Bone marrow (tissue), 2 donors: ENCODE measurements at places on chromosomes 3 and 15.

GRCh38 chr3:65877160-65877559 is 161.6 kb downstream of the MAGI1 start:
- no peak for DNase-seq

GRCh38 chr15:81502439-81502838 is 128.4 kb upstream of the TMC3 start:
- no peak for DNase-seq

DNA sequence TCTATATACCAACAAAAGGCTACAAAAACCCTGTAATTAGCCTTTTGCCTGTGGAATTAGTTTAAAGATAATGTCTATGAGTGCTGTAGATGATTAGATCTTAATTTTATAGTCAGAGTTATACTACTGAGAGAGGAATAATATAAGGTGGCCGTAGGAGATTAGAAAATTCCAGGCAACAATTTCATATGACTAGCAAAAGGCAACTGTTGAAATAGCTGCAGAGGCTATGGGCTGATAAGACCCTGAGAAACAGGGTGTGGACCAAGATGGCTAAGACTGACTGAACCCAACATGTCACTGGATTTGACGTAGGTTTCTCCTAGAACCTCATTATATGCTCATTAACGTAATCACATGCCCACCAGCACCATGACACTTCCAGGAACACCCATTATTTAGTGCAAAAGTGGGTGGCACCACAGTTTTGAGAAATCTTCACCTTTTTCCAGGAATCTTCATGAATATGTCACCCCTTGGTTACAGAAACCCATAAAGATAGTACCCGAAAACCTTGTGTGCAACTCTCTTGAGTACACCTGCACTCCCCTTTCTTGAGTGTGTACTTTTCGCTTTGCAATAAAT is 29.1 kb upstream of the SCG3 start:
- DNase-seq = no peak

DNA sequence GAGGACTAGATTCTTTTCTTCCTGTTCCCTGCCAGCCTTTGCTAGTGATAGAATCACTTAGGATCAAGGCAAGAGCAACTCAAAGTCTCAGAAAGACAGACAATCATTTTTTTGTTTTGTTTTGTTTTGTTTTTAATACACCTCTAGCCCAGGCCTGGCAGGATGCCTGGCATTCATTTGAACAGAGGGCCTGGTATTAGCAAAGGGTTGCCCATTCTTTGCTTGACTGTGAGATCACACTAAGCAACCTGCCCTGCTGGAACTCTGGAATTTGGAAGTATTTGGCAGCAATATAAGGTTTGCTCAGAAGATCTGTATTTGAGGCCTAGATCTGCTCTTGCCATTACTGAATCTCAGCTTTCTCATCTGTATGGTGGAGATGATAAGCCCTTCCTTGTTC is 21.8 kb upstream of the ATP13A5 start:
- no peak for DNase-seq

DNA sequence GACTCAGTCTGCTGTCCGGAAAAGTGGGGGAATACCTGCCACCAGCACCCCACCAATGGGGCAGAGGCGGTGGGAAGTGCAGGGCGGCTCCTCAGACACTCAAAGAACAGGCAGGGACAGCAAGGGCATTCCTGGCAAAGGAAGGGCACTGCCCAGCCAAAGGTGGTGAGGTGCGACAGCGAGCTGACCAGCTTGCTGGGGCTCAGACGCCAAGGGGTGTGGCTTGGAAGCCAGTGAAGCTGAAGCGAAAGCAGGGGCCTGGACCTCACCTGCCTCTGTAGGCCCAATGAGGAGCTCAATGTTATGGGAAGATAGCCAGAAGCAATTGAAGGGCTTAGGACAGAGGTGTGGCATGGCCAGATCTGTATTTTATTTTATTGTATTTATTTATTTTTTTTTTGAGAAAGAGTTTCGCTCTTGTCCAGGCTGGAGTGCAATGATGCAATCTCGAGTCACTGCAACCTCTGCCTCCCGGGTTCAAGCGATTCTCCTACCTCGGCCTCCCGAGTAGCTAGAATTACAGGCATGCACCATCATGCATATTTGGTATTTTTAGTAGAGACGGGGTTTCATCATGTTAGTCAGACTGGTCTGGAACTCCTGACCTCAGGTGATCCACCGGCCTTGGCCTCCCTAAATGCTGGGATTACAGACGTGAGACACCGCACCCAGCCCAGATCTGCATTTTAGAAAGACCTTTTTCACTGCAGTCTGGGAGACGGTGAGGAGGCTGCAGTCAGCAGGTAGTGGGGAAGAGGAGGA is 4.4 kb upstream of the LMAN1L start:
- DNase-seq = no peak

DNA sequence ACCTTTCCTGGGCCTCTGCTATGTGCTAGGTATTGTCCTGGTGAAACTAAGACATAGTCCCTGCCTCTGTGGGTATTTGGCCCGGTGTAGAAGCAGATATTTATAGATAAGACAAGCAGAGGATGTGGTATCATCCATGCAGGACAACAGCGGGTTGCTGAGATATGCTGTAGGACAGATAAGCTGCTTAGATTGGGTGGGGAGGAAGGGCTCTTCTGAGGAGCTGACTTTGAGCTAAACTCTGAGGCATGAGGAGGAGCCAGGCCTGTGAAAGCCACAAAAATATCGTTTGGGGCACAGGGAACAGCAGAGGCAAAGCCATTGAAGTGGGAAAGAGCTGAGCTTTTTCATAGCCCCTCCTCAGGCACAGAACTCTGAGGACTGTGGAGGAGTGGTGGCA is 492.5 kb upstream of the CFAP20DC start:
- no peak for DNase-seq

DNA sequence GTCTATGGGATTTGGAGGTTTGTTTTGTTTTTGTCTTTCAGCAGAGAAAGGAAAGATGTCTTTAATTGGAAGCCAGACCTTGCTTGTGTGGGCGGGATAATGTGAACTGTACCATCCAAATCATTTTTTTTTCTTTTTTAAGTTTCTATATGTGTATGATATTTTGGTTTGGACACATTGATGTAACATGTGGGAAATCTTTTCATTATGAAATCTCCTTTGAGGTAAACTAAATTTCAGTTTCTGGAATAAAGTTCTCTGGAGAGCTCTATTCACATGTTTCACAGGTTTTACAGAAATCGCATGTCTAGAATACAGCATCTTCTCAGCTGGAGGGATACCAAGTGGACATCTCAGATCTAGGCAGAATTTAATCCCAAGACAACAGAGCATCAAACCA is 451.5 kb upstream of the MDFIC2 start:
- no peak for DNase-seq

DNA sequence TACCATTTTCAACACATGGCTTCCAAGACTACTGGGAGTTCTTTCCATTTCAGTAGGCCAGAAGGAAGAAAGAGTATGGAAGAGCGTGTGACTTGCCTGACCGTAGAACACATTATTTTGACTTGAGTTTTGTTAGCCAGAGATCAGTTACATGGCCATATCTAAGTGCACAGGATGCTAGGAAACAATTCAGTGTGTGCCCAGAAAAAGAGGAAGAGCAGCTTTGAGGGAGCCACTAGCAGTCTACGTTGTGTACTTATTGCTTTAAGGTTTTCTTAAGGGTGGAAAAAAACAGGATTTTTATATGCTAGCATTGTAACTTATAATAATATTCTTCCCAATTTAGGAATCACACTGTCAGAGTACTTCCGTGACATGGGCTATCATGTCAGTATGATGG is 44.1 kb upstream of the GRAMD1C start:
- DNase-seq = peak; percentile 65

DNA sequence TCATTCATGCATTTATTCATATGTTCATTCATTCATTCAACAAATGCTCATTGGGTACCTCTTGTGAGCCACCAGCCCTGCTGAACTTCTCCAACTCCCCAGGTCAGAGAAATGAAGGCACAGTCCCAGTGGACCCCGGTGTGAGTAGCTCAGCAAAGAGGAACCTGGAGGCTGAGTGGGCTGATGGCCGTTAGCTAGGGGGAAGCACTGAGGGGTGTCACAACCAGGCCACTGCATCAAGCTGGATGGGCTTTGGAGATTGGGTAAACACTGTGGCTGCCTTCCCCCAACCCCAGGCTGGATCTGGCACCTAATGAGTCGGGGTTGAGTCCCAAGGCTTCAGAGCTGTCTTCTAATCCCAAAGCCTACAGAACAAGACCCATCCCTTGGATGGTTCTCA is 12.1 kb upstream of the ALAS1 start:
- DNase-seq = no peak

DNA sequence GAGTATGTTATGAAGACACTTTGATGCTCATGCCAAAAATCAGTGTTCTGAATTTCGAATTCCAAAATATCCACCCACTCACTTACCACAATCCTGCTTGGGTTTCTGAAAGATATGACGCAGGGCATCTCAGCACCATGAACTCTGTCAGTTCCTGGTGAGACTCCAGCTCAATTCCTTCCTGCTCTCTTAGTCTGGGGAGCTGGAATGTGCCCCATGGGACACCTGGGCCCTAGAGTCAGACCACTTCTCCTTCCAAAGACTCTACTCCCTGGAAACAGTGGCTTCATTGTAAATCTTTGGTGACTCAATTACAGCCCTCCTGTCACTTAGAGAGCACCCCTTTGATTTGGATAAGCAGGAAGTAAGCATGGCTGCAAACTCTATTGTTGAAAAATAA is 50.5 kb downstream of the CD86 start:
- DNase-seq = no peak

DNA sequence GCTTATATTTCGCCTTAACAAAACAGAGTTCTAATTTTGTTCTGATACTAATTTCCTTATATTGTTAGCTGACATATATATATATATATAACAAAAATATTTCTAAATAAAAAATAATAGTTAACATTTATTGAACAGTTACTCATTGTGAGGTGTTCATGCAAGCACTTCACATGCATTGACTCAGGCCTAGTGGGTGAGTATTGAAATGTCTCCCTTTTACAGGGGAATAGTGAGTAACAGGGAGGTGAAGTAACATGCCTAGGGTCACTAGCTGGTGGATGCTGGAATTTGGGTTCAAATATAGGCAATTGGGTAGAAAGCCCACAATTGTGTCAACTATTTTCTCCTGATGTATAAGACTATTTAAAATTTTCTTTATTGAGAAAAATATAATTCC is 102.6 kb upstream of the ZPLD1 start:
- no peak for DNase-seq

- no peak for DNase-seq
These were observed 7.4 kb upstream of the DLG1 start for GRCh38 chr3:197305854-197306253.

DNA sequence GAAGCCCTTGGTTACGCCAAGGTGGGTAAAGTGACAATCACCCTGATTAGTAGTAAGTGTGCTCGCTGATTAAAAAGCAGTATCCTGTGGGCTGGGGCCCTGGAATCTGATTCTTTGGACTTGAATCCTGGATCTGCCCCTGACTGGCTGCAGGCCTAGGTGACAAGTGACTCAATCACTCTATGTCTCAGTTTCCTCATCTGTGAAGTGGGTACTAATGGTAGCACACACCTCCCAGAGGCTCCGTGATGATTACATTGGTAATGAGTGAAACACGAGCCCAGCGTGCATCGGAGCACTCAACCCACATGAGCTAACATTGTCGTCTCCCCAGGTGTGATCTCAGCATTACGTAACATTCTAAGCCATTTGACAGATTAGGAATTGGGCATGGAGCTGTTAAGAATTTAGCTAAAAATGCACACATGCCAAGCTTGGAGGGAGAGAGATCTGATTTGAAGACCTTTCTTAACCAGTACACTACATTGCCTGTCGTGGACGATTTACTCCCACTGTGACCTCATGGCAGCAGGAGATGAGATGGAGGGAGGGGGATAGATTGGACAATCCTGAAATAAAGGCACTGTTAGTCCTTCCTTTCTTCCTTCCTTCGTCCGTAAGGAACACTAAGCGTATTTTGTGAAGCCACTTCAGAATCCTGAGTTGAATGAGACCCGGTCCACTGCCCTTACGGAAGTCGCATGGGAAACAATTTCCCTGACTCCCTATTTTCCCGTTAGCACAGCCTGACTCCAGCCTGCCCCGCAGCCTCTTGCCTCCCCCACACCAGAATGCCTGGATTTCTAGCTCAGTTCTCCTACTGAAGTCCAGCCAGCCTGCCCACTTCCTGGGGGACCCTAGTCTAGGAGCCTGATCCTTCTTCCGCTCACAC is 32.1 kb downstream of the MGLL start:
- DNase-seq = no peak

GRCh38 chr15:87312221-87312620 is 944.3 kb downstream of the NTRK3 start:
- no peak for DNase-seq
